Central memory CD4-positive, alpha-beta T cell (primary cell): ENCODE measurements at places on chromosomes 6 and 20.

DNA sequence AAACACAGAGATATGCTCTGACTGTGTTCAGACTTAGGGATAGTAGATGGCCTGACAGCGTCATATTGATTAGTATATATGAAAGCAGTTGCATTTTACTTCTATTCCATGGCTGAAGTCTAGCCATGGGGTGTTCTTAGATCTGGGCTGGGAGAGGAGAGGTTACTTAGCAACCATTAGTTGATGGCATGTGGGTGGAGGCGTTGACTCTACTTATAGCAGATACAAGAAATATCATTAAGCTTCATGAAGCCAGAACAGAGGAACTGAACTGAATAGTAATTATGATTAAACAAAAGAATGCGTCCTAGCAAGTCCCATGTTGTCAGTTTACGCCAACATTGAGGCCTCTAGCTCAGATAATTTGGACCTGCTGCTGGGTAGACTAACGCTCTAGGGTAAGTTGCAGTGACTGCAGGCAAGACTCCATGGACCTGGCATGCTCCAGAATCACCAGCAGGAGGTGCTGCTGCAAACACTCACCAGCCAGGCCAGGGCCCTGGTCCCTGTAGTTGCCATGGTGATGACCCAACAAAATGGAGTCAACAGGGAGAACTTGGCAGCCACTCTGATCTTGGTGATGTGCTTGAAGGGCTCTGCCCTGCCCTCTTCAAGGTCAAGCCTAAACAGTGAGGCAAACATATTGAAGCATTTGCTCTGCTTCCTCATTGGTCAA lies 477.3 kb downstream of the PREX1 start:
- DNase-seq = no peak

DNA sequence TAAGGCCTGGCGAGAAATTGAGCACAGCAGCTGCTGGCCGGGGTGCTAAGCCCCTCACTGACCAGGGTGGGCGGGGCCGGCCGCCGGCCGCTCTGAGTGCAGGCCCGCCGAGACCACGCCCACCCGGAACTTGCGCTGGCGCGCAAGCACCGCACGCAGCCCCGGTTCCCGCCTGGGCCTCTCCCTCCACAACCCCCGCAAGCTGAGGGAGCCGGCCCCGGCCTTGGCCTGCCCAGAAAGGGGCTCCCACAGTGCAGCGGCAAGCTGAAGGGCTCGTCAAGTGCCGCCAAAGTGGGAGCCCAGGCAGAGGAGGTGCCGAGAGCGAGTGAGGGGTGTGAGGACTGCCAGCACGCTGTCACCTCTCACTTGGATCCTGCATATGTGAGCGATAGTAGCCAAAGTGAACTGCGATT lies 251.2 kb downstream of the GJA1 start:
- DNase-seq = no peak

- DNase-seq = no peak
These were observed 76.4 kb downstream of the KIZ start for GRCh38 chr20:21202259-21202658.

GRCh38 chr6:105802703-105803102 lies 283.4 kb upstream of the PRDM1 start:
- no peak for DNase-seq

DNA sequence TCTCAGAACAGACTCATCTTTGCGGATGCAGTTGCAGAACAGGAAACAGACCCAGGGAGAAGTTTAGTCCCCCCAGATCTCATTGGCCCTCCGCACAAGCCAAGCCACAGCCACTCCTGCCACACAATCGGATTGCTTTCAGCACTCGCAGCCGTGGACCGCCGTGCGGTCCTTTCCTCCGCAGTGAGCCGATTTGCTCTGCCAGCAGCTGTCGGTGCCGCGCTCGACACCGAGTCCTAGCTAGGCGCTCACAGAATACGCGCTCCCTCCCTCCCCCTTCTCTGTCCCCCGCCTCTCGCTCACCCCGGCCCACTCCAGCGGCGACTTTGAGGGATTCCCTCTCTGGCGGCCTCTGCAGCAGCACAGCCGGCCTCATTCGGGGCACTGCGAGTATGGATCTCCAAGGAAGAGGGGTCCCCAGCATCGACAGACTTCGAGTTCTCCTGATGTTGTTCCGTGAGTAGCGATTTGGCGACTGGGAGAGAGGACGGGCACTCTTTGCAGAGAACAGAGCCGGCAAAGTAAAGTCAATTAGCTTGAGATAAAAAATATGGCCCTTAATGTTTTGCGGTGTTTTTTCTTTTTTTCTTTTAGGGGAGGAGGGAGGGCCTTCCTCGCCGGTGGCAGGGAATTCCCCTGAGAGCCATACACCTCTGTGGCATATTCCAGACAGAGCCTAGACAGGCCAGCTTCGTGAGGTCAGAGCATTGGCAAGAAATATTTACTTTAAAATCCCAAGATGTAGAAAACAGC lies at the start of gene LAMP5:
Gene LAMP5, plus strand, starts transcription at position 130 of the 753 bp plus-strand sequence. Its CDS starts 263 bp downstream, at position 393.
- DNase-seq = no peak

GRCh38 chr6:167717455-167717854 lies 109.3 kb upstream of the AFDN start:
- DNase-seq = no peak
